ENCODE measurements at places on chromosomes 11 and 22. TPM values are rescaled to one million over a fixed set of nuclear protein-coding genes. Genes with fewer than 3 reads are reported as not detected.

DNA sequence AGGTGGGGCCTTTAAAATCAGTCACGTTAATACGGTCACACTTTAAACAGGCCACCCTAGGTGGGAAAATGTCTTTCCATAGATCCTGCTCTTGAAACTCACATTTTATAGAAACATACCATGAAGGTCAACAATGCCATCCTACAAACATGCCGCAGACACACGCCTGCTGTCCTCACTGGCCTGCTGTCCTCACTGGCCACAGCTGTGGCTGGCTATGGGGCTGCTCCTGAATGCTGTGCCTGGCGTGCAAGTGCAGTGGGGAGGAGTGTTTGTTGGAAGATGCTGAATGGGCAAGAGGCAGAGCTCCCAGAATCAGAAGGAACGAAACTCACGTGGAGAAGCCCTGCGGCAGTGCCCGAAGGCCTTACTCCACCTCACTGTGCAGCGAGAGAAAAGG is 106.2 kb upstream of the BID start:
- no peak for DNase-seq

The GRAMD1B gene
- 3.8 TPM for total RNA-seq

- peak; percentile 76 for DNase-seq
These were observed 162.5 kb downstream of the ETS1 start for GRCh38 chr11:128424851-128425285.

The KCNQ1OT1 gene
- total RNA-seq = 0.35 TPM

The MMP13 gene
- not detected for total RNA-seq

DNA sequence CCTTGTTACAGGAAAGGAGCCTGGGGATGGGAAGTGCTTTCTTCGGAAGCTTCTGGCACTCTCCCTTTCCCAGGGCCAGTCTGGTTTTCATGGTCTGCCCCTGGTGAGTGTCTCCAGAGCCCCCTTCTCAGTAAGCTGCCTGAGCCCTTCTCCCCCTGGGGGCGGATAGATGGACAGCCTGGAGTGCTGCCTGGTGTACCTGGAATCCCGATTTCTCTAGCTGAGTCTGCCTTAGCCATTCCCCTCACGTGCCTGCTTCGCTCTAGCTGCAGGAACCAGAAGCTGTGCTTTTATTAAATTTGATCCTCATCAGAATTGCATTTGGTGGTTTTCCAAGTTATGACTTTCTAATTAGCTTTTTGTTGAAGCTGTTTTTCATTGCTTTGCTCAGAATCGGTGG is 152.9 kb upstream of the NAV2 start:
- DNase-seq = peak; percentile 49

GRCh38 chr11:105538588-105538987 is 71.3 kb upstream of the GRIA4 start:
- no peak for DNase-seq

DNA sequence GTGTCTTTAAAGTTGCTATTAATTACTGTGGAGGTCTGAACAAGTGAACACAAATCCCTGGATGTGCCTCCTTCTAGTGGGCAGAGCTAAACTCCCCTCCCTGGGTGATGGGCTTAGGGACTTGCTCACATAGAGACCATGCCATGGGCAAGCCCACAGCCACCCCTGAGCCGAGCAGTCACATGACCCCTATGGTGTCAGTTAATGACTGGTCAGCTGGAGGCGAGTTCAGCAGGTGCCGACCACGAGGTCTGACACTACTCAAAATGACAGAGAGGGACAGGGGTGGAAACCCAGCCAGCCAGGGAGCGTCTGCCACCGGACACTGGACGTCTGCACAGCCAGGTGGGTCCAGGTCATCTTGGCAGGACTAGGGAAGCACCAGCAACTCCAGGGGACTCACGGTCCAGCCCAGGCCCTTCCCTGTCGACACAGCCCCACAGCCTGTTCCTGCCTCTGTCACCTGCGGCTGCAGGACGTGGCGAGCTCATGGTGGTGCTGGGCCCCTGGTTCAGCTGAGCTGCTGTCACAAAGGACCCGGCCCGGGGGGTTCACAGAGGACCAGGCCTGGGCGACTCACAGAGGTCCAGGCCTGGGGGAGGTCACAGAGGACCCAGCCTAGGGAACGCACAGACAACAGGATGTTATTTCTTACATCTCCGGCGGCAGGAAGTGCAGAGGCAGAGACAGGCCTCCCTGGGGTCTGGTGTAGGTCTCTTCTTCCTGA is 135.0 kb downstream of the BRD1 start:
- no peak for DNase-seq

The PDGFD gene
- 27.8 TPM for total RNA-seq

GRCh38 chr11:86136538-86136937 is 67.7 kb upstream of the PICALM start:
- DNase-seq = no peak

DNA sequence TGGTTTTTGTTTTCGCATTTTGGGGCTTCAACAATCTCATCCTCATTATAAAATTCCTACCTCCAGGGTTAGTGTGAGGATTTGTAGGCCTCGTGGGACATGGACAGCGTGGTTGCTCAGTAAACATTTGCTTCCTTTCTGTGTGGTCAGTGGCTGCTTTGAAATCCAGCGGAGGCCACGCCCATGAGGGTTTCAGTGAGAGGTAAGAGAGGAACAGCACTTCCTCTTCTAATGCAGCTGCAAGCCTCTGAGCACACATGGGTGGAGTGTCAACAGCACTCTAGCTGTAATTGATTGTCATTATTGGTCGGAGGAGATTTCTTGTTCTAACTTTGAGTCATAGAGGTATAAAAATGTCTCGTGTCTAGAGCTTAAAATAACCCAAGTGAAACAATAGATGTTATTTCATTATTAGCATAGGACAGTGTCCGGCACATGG is 6.0 kb upstream of the ARHGAP42 start:
- peak; percentile 64 for DNase-seq

GRCh38 chr11:72958791-72959190 is 144.6 kb downstream of the ATG16L2 start:
- DNase-seq = no peak

- DNase-seq = no peak
These were observed 8.2 kb downstream of the VPS37C start for GRCh38 chr11:61152816-61153592.

GRCh38 chr11:120258661-120259060 is 18.7 kb downstream of the POU2F3 start:
- no peak for DNase-seq

The SLC6A5 gene
- total RNA-seq = not detected

DNA sequence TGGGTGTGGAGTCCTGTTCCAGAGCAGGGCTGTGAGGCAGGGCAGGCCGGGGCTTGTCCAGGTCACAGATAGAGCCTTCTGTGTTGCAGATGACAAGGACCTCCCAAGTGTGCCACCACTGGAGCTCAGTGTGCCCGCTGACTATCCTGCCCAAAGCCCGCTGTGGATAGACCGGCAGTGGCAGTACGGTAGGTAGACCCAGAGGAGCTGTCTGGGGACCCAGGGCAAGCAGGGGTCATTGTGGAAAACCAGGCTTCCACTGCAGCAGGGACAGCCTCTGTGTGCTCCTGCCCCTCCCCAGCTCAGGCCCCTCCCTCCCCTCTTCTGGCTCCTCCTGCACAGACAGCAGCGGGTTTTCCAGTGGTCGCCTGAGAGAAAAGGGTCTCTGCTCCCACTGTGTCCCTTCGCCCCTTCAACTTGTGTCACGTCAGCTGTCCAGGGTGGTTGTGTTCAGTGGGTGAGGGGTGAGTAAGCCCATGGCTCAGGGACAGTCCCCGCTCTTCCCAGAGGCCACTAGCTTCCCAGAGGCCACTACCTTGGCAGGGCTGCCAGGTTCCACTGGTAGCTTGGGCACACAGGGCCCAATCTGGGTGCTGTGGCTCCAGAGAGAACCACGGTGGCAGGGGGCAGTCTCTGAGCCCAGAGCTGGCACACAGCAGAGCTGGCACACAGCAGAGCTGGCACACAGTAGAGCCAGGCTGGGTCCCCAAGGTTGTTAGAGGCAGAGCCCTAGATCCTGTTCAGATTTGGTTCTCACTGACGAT is 78.4 kb downstream of the MED15 start:
- no peak for DNase-seq

GRCh38 chr22:28791841-28792490 is 8.4 kb downstream of the XBP1 start:
- no peak for DNase-seq

The MYBPC3 gene
- 797 TPM for total RNA-seq

The TMEM121B gene
- 0.55 TPM for total RNA-seq

The MOGAT2 gene
- total RNA-seq = not detected

The MAFF gene
- 24.8 TPM for total RNA-seq

The ZNRF3 gene
- 11.5 TPM for total RNA-seq

DNA sequence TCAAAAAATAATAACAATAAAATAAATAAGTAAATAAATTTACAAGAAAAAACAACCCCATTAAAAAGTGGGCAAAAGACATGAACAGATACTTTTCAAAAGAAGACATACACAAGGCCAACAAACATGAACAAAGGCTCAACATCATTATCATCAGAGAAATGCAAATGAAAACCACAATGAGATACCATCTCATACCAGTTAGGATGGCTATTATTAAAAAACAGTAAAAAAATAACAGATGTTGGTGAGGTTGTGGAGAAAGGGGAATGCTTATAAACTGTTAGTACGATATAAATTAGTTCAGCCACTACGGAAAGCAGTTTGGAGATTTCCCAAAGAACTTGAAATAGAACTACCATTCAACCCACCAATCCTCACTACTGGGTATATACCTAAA is 44.6 kb downstream of the PRCP start:
- DNase-seq = no peak

DNA sequence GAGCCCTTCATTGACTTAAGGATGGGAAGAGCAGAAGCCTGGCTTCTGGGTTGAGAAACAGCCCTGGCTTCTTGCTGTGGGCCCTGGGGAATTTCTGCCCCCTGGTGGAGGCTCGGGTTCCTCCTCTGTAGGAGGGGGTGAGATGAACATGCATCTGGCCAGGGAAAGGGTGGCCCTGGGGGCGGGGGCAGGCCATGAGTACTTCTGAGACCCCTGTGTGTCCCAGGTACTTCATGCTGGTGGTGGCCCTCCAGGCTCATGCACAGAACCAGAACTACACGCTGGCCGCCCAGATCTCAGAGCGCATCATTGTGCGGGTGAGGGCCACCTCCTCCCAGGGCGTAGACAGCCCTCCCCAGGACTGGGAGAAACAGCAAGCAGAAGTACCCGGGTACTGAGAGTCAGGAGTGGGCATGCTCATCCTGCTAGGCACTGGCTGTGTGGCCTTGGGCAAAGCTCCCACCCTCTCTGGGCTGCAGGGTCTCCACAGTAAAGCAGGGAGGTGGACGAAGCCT is 15.8 kb downstream of the TMEM258 start:
- DNase-seq = no peak

The LUZP2 gene
- total RNA-seq = 0.19 TPM

The PTPRCAP gene
- total RNA-seq = 2.8 TPM

- no peak for DNase-seq
These were observed 275.0 kb upstream of the SESN3 start for GRCh38 chr11:95505927-95506426.

GRCh38 chr11:12506404-12506921 is 129.1 kb downstream of the PARVA start:
- no peak for DNase-seq

GRCh38 chr11:111674941-111675340 is 72.7 kb downstream of the SIK2 start:
- no peak for DNase-seq

The SYCE3 gene
- total RNA-seq = not detected

GRCh38 chr22:17997456-17997855 is 26.9 kb downstream of the MICAL3 start:
- DNase-seq = no peak

GRCh38 chr11:20056950-20057943 is 103.0 kb downstream of the DBX1 start:
- no peak for DNase-seq

The SEPTIN3 gene
- total RNA-seq = 0.07 TPM

GRCh38 chr11:116740741-116741140 is 32.0 kb downstream of the BUD13 start:
- DNase-seq = no peak

DNA sequence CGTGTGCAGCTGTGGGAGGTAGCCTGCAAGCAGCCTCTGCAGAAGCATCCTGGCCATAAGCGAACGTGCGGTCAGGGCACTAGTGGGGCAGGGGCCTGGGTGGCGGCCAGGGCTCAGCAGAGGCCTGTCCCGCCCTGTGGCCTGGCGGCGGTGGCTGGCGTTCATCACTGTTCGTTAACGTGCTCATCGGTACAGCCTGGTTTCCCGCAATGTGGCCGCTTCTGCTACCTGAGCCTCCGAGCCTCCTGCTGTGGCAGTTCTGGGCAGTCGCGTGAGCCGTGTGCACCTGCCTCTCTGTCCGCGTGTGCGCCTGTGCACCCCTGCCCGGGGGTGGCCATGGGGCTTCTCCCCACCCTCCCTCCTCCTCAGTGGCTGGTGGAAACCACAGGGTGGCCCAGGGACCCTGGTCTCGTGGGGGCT is 117.9 kb downstream of the KCNQ1OT1 start:
- no peak for DNase-seq

DNA sequence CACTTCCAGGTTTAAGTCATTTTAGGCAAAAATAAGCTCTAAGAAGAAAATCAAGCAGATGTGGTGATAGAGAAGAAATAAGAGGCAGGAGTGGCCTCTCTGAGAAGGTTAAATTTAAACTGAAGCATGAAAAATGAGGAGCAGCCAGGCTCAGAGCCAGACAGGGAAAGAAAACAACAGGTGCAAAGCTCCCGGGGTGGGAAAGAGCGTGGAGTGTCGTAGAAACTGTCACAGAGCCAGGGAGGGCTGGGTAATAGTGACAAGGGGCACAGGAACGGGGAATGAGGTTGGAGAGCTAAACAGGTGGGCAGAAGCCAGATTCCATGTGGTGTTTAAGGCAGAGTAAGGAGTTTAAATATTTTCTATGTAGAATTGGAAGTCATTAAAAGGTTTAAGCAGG is 132.1 kb upstream of the BLID start:
- DNase-seq = no peak

The GDPD5 gene
- 3.5 TPM for total RNA-seq

GRCh38 chr11:21653951-21654421 is 538.9 kb upstream of the ANO5 start:
- no peak for DNase-seq

GRCh38 chr11:66981976-66982578 is 7.0 kb downstream of the C11orf86 start:
- DNase-seq = peak; percentile 88
